Eye (tissue), 1 donor: ENCODE measurements at places on chromosomes 4 and X.

GRCh38 chrX:87706134-87706533 is 188.5 kb downstream of the KLHL4 start:
- DNase-seq = no peak

GRCh38 chrX:106932492-106932923 is 12.3 kb downstream of the CLDN2 start:
- no peak for DNase-seq

DNA sequence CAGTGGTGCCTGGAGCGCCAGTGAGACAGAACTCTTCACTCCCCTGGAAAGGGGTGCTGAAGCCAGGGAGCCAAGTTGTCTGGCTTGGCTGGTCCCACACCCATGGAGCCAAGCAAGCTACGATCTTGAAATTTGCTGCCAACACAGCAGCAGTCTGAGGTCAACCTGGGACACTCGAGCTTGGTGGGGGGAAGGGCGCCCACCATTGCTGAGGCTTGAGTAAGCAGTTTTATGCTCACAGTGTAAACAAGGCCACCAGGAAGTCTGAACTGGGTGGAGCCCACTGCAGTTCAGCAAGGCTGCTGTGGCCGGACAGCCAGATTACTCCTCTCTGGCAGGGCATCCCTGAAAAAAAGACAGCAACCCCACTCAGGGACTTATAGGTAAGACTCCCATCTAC is 149.5 kb downstream of the EDA2R start:
- no peak for DNase-seq

GRCh38 chrX:148567229-148567628 is 66.8 kb downstream of the AFF2 start:
- DNase-seq = no peak

DNA sequence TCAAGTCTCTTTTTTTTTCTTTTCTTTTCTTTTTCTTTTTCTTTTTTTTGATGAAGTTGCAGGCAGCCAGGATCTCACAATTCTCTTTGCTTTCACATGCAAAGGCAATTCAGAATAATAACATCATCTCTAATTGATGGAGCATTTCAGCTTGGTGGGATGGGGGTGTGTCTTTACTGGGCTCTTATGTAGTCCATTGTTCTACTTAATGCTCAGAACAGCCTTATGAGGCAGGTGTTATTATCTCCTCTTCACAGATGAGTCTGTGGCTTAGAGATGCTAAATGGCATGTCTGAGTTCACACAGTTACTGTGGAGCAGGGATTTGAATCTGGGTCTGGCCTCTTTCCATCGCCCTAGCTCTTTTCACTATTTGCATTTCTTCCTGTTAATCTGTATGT is 70.2 kb downstream of the TRPC5 start:
- no peak for DNase-seq

DNA sequence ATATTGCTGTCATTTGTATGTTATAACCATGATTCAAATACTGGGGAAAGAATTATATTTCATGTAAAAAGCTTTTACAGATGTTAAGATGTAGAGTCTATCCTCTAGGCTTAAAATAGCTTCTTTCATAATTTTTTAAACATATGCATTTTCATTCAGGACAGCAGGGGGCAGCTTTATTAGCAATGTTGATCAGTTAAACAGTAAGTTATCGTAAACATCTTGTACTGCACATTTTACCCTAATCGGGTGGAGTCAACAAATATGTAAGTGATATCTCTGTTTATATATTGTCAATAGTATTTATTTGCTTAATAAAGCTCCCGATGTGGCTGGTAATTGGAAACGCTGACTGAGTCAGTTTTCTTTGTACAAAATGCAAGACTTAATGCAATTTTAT is 142.5 kb upstream of the MED14 start:
- DNase-seq = peak; percentile 10

GRCh38 chr4:38084877-38085711 is 124.9 kb downstream of the PTTG2 start:
- peak; percentile 57 for DNase-seq

DNA sequence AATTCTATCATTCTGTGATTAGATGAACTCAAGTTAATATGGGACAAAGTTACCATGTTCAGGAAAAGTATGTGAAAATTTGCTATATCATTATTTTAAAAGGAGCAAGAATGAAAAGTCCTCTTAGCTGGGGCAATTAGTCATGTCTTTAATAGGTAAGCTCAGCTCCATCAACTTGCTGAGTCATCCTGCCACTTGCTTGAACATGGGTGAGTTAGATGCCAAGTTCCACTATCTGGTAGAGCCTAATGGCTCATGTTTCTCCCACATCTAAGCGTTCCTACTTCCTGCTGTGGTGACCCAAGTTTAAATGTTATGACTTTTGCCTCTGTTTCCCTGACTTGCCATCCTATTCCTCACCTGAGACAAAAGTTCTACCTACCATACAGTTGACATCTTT is 276.8 kb downstream of the ZNF674 start:
- DNase-seq = no peak

- no peak for DNase-seq
These were observed 155.9 kb downstream of the SHOX start for GRCh38 chrX:786441-786881.

GRCh38 chr4:119207051-119207450 is 5.5 kb upstream of the USP53 start:
- no peak for DNase-seq

DNA sequence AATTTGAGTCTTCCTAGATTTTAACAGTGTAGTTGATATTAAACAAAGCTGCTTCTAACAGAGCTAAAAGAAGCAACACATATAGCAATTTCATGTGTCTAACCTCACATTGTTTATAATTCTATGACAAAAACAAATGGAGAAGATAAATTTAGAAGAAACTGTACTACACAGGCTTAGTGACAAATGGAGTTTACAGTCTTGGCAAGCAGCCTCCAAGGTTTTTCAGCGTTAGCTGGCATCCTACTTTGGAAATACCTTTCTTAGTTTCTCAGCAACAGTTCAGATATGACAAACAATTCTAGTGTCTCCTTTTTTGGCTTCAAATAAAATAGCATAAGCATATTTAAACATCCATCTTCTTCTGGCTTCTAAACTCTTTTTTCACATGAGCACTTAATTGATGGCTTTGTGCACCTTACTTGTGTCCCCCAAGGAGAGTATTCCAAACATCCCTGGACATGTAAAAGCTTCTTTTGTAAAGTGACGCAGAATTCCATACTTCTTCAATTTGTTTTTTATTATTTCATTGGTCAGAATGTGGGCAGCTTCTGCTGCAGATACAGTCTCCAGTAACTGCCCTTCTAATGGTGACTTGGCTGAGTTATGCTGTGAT is 249.8 kb downstream of the ANTXR2 start:
- DNase-seq = no peak

DNA sequence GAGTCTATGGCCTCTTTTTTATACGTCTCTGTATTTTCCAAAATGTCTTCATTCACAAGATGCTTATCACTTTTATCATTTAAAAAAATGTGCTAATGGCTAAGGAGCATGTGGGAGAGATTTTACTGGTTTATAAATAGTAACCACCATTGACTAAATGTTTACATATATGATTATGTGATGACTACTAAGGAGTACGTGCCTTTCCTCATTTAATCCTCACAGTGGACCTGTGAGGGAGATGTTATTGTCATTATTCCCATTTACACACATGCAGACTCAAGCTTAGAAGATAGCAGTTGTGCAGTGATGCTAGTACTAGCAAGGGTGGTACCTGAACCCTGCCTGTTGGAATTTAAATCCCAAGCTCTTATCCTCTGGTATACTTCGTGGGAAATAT is 2.4 kb downstream of the SRD5A3 start:
- DNase-seq = no peak

DNA sequence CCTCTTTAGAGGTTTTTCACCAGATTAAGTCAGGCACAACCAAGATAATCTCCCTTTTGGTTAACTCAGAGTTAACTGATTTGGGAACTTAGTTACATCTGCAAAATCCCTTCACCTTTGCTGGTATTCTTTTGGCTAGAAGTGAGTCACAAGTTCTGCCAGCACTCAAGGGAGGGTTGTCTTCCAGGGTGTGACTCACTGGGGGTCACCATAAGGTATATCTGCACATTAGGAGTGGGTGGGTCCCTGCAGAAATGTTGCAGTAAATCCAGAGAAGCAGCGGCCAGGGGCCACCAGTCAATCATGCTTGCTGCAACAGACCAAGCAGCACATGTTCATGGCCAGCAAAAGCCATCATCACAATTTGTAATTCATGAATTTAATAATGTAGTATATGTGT is 59.8 kb upstream of the MAML3 start:
- DNase-seq = no peak

GRCh38 chr4:187128976-187129375 is 405.3 kb upstream of the FAT1 start:
- DNase-seq = peak; percentile 44

GRCh38 chr4:66451741-66452140 is 781.5 kb upstream of the EPHA5 start:
- DNase-seq = no peak
